ENCODE measurements at places on chromosomes 4 and X. TPM values are rescaled to one million over a fixed set of nuclear protein-coding genes. Genes with fewer than 3 reads are reported as not detected.

Gene SLC10A6
- not detected for total RNA-seq

Gene HTT-AS
- not detected for total RNA-seq

Gene ENPP6
- total RNA-seq, result not detected

Gene SNX25
- 50.5 TPM for total RNA-seq

Gene APELA
- total RNA-seq, result not detected

Gene HSFX2
- total RNA-seq, result not detected

Gene S100G
- total RNA-seq, result not detected

Gene WNK3
- total RNA-seq, result 0.04 TPM

Gene BEX5
- 10.2 TPM for total RNA-seq

Gene BTK
- total RNA-seq, result 81.6 TPM

Gene USP27X
- total RNA-seq, result not detected

Gene ADH7
- not detected for total RNA-seq

Gene UTP14A
- total RNA-seq, result 14.0 TPM

Gene SNCA
- total RNA-seq, result not detected

Gene PAGE5
- total RNA-seq, result not detected

Gene C4orf51
- total RNA-seq, result not detected

Gene GUCY1A1
- 6.1 TPM for total RNA-seq

Gene CSAG3
- total RNA-seq, result not detected

Gene FOXR2
- total RNA-seq, result not detected

Gene MGAT4D
- not detected for total RNA-seq

Gene ANOS1
- total RNA-seq, result not detected

Gene CTAG1B
- total RNA-seq, result not detected

Gene MND1
- total RNA-seq, result 46.9 TPM

Gene SH3D19
- total RNA-seq, result not detected

Gene POU4F2
- not detected for total RNA-seq

Gene CSAG2
- total RNA-seq, result not detected

Gene AFP
- total RNA-seq, result not detected

Gene PCYT1B
- 0.04 TPM for total RNA-seq

Gene FAM9B
- not detected for total RNA-seq

Gene NEUROG2
- total RNA-seq, result 9.6 TPM

Gene FHDC1
- total RNA-seq, result 0.07 TPM

Gene CXCL10
- not detected for total RNA-seq

Gene SSX1
- not detected for total RNA-seq

Gene SPANXN3
- total RNA-seq, result not detected

Gene DOK7
- total RNA-seq, result 10.4 TPM

Data from Karpas-422 (cell line).